Cerebellar cortex (tissue), 1 donor: ENCODE measurements at places on chromosomes 5 and 9.

- DNase-seq, result no peak
Measured at GRCh38 chr9:27042476-27042875, 37.0 kb upstream of the LRRC19 start.

GRCh38 chr5:169318556-169318955 is 17.6 kb upstream of the SLIT3 start:
- no peak for DNase-seq

GRCh38 chr5:124236361-124237205 is 509.9 kb downstream of the ZNF608 start:
- DNase-seq, result no peak

DNA sequence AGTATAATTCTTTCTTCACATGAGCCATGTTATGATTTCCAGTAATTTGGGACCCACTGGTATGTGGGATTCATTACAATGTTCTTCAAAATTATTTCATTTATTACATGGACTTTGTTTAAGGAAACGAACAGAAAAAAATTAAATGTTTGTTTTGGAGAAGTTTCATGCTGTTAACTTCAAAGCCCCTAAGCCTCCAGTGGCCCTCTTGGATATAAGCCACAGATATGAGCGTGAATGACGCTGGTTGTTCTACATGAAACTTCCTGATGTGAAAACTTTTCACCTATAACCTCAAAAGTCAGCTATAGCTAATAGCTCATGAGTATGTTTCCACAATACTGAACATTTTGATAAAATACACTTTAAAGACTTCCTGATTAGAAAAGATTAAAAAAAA is 334.2 kb downstream of the PDE4D start:
- no peak for DNase-seq

DNA sequence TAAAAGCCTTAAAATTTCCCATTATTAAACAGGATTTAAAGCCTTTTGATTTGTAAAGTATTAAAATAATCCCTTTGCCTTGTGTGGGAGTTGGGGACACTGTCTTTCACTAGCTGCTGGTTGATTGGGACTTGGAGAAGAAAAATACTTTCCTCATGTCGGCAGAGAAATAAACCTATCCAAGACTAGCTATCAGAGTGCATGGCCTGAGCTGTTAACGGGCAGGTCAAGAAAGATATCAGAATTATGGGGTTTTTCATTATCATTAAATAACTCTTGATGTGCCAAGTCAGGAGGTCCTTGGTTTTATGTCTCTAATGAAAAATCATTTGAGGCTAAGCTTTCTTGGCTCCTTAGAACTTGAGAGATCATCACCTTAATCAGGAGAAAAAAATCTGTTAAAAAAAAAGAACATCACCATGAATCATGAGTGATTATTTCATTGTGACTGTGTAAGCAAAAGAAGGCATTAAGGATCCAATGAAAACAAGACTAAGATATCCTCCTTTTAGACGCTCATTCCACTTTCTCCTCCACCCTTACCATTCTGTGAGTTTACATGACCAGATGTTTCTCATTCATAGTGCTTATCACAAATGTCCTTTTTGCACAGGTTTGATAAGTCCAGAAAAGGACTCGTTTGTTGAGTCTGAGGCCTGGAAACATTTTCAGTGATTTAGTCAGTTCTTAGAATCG is 140.4 kb upstream of the EGFLAM start:
- no peak for DNase-seq

GRCh38 chr9:115114546-115114945 is 3.4 kb downstream of the TNC start:
- no peak for DNase-seq

DNA sequence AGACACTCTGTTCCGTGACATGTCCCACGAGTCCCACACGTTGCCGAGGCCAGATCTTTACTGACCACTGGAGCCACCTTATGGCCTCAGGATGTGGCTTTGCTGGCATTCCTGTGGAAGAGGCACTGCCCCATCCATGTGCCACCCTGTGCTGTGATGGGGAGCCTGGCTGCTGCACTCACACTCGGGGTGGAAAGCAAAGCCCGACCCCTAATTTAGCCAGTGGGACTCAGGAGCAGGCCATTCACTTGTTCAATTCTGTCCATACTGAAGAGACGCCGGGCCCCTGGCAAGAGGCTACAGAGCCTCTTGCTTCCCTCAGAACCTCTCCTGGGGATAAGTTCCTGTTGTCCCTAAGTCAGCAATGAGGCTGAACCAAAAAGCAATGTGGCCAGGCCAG is 18.6 kb upstream of the CEP72 start:
- no peak for DNase-seq

GRCh38 chr9:99023831-99024230 is 80.1 kb downstream of the COL15A1 start:
- DNase-seq, result no peak

GRCh38 chr5:131814990-131815389 is 18.2 kb upstream of the FNIP1 start:
- no peak for DNase-seq

DNA sequence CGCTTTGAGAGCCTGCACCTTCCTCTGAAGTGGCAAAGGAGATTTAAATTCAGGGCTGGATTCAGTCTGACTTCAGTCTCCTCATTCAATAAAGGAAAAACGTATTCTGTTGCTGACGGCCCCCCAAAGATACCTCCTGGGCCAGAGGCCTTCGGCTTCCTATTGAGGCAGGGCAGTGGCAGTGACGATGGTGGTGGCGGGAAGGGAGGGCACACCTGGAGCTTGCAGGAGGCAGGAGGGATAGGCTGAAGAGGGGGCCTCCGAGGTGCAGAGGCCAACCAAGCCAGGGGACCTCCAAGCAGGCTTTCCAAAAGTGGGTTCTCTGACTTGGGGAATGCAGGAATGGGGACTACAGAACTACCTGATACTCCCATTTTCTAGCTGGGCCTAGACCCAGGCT is 15.9 kb downstream of the RNF44 start:
- DNase-seq, result no peak

DNA sequence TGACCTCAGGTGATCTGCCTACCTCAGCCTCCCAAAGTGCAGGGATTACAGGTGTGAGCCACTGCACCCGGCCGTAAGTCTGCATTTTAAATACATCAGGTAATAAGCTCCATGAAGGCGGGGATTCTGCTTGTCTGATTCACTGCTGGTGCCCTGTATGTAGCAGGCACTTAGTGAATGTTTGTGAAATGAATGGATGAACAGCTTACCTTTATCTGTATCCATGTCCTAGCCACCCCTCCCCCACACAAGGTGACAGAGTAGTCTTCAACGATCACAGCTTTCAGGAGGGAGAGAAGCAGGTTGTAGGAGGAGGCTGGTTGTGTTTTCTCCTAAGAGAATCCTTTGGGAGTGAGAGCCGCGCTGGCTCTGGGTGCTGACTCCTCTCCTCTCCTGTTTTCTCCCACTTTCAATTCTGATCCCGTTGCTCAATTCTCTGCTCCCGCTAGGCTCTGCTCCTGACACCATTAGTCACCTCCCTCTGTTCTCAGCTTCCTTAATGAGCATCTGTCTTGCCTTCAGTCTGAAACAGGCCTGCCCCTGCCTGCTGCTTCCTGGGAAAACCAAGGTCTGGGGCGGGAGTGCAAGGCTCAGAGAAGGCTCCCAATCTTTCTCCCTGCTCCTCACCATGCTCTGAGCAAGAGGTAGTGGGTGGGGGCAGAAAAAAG is 88.8 kb upstream of the CTNNA1 start:
- DNase-seq, result no peak

- DNase-seq, result no peak
Measured at GRCh38 chr5:20554001-20554400, 566.0 kb upstream of the CDH18 start.

GRCh38 chr5:82674671-82675070 is 396.5 kb upstream of the RPS23 start:
- no peak for DNase-seq

DNA sequence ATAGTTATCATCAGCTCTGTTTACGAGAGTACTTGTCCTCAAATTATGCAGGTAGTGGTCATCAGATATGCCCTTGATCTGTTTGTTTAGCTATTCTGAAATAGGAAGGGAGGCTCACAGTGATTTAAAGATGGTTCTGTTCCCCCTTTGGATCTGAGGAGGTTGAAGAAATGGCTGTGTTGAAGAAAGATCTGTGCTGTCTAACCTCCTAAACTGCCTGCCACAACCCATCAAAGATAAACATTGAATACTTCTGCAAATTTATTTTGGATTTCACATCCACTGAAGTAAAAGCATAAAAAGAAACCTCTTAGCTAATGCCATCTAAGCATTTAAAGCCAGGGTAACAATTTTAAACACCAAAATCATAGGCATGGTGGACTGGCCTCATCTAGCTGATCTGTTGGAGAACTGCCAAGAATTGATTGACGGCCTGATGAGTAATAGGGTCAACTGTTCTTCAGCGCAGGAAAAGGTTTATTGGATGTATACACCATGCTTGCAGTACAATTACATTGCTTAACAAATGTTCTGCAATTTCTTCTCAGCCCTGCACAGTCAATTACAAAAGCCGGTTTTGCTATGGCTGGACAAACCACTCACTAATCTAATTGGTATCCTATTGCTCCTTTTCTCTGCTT is 97.6 kb downstream of the SEMA6A start:
- DNase-seq, result no peak

DNA sequence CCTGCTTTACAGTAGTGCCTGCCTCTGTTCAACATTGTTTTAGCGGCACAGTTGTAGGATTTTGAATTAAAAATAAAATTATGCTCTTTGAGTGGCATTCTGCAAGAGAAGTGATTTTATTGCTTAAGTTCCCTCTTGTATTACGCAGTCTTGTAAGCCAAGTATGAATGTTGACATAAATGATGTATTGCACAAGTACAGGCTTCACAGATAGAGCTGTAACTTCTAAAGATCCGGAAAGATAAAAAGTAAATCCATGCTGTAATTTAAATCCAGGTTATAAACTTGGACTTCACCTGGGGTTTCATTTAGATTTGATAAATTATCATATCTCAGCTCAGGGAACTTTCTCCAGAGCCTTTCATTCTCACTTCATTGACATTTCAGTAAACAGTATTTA is 1114.7 kb downstream of the PTPRD start:
- DNase-seq, result no peak

- DNase-seq, result no peak
Measured at GRCh38 chr5:96023518-96023917, 61.9 kb upstream of the ELL2 start.

- no peak for DNase-seq
Measured at GRCh38 chr5:132263548-132264261, 6.2 kb downstream of the PDLIM4 start.

DNA sequence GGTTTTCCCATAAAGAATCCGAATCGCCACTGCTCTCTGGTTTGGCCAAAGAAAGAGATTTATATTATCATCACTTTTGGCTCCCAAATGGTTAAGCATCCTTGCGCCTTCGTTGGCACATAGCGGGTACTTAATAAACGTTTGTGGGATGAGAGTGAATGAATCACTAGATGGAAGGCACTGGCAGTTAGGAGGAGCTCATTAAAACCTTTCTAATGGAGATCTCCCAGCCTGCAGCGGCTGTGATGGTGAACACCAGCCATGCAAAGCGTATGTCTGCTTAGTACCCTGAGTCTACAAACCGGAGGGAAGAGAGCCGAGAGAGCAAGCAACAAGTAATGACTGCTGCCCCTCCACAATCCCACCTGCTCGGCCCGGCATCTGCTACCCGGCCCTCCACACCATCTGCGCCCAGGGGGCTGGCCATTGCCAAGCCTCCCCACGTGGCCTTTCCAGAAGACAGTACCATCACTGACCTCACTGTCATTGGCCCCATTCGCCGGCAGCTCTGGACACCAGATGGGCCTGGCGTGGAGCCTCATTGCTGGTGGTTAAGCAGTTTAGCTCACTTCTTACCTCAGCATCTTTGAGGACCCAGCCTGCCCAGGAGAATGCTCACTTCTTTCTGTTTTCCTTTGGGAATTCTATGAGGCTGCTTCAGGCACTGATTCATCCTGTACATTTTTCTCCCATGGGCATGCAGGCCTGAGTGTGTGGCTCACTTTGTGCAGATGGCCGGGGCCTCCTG is 39.3 kb upstream of the ANKRD33B start:
- DNase-seq, result peak; percentile 95

DNA sequence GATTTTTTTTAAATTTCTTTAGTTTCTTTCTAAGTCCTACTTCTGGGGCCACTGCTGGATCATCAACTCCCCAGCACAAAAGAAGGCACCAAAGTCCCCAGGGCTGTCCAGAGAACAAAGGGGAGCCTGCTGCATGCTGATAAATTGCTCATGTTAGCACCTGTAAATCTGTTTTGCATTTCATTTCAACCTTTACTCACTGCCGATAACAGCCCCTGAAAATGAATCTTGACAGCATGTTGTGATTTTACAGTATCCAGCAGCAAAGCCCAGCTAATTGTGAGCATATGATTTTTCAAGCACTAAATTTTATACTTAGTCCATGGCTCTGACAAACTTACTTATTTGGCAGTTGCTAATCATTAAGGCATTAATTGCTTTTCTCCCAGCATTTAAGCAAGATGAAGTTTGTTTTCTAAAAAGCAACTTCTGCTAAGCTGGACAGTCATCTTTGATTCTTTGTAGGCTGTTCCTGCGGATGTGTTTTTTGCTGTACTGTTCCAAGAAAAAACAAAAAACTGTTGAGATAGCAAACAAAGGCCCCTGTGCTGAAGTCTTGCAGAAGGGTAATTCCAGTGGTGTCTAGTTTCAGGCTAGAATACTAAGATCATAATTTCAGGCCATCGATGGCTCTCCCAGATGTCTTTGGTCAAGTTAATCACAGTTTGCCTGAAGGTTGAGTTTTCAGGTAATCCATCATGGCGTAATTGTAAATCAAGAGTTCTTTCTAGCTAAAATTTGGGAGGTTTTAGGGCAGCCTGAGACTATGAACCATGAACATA is 73.1 kb upstream of the GAS1 start:
- no peak for DNase-seq

DNA sequence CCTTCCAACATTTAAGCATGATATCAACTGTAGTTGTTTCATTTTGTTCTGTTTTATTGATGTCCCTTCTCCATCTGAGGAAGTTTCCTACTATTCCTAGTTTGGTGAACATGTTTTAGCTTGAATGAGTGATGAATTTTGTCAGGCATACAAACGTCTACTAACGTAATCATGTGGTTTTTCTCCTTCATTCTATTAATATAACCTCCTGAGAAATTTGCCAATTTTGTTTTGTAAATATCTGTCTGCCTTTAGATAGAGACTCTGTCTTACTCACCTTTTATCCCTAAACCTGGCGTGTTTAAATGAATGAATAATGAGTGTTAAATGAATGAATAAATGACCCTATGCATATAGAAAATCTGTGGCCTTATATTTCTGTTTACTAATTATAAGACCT is 26.5 kb upstream of the NREP start:
- no peak for DNase-seq

GRCh38 chr5:81181576-81182316 is 51.4 kb upstream of the CKMT2 start:
- no peak for DNase-seq

GRCh38 chr5:14794583-14795230 is 76.9 kb downstream of the ANKH start:
- no peak for DNase-seq

- peak; percentile 22 for DNase-seq
Measured at GRCh38 chr9:19699756-19700155, 89.1 kb downstream of the SLC24A2 start.

DNA sequence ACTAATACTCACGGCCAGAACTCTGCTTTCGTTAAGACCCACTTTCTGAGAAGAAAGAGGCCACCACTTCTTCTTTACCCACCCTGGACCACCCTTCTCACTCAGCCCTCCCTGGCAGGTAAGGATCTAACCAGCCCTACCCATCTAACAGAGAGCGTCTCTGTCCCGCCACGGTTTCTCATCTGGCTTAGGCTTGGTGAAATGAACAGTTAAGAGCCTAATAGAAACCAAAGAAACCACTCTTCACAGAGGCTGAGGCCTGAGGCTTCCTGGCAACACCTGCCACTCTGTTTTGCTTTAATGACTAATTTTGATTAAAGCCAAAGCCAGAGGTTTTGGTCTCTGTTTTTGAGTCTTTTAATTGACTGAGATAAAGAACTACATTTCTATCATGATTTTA is 354.1 kb upstream of the SLC30A5 start:
- no peak for DNase-seq
